Stimulated activated CD8-positive, alpha-beta memory T cell treated with anti-CD3 and anti-CD28 coated beads, Interleukin-15, amount 100 ng/mL, for 4 hours (primary cell): ENCODE measurements at places on chromosomes 3 and 15.

GRCh38 chr3:51392355-51393133 is 1.5 kb downstream of the RBM15B start:
- DNase-seq = no peak

- DNase-seq = no peak
These were observed 8.1 kb downstream of the VGLL3 start for GRCh38 chr3:86982883-86983282.

- no peak for DNase-seq
These were observed 632.0 kb downstream of the NSUN3 start for GRCh38 chr3:94694894-94695293.

DNA sequence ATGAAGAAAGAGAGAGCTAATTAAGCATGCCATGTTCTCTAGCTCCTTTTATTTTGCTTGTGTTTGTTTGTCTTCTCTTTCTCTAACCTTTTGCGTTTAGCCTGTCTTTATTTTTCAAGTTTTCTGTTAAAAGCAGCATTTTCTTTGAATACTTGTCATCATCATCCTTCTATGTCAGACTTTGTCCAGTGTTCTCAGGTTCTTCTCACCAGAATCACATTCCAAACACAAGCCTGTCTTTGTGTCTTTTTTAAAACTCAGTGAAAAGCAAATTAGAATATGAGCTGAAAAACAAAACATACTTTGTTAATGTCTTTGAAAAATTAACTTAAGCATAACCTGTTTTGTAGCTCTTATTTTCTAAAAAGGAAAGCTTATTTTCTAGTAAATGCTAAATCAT is 62.4 kb downstream of the LEKR1 start:
- DNase-seq = no peak

DNA sequence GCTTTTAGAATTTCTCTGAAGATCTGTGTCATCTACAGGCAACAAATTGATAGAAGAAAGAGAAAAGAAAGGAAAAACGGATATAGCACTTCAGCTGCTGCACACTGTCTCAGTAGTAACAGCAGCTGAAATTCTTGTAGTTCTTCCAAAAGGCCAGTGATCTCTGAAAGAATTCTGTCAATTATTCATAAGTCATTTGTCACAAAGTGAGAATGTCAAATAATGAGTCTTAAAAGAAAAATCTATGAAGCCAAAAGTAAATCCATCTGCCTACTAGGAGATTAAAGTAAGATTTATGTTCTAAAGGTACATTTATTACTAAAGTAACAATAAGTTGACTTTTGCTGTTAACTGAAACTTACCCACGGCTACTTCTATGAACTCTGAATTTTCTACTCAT is 24.6 kb downstream of the IFT80 start:
- no peak for DNase-seq

DNA sequence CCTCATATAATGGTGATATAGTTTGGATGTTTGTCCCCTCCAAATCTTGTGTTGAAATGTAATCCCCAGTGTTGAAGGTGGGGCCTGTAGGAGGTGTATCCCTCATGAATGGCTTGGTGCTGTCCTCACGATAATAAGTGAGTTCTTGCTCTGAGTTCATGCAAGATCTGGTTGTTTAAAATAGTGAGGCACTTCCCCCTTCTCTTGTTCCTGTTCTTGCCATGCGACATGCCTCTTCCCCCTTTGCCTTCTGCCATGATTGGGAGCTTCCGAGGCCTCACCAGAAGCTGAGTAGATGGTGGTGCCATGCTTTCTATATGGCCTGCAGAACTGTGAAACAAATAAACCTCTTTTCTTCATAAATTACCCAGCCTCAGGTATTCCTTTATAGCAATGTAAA is 39.2 kb downstream of the REC114 start:
- DNase-seq = no peak

DNA sequence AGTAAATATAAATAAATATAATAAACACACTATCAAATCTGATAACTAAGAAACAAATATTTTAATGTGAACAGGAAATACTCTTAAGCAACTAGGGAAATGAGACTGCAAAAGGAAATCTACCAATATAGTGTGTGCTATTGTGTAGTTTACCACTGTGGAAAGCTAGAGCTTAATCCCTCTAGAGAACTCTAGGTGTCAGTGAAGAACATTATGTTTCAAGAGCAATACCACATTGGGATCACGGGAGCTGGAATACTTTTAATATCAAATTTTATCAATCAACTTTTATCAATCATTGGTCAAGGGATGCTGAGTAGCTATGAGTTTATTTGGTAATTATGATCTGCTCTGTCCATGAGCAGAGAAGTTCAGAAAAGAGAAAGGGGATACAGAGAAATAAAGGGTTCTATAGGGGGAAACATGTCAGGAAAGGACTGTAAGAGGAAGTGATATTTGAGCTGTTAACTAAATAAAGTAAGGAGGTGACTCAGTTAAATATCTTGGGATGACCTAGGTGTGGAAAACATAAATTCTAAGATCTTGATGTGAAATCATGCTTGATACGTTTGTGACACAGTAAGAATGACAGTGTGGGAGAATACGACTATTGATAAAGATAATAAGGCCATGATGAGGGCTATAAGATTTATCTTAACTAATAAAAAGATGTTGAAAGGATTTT is 762.2 kb upstream of the ALCAM start:
- DNase-seq = no peak

- DNase-seq = no peak
These were observed 100.6 kb downstream of the STAG1 start for GRCh38 chr3:136651581-136651980.

- DNase-seq = no peak
These were observed 7.9 kb upstream of the RARB start for GRCh38 chr3:25420147-25420546.

- DNase-seq = no peak
These were observed 186.0 kb downstream of the UBE2E2 start for GRCh38 chr3:23389089-23389488.
